ENCODE measurements at places on chromosomes 4 and X.

DNA sequence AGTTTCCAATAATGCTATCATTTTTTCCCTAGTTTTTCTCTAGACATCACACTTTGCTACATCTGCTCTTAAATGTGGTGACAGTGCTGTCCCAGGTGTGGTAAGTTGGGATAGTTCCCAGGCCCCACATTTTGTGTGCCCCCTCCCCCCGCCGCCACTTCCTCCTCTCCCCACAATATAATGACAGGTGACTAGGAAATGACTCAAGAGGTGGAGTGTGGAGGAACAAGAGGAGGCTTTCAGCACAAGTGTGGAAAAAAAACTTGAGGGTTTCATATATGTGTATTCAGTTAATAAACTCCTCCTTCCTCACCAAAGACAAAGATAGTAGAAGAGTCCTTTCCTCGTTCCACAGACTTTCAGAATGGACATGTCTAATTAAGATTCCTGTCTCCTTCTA lies 18.3 kb upstream of the IL21 start:
- DNase-seq, result no peak

DNA sequence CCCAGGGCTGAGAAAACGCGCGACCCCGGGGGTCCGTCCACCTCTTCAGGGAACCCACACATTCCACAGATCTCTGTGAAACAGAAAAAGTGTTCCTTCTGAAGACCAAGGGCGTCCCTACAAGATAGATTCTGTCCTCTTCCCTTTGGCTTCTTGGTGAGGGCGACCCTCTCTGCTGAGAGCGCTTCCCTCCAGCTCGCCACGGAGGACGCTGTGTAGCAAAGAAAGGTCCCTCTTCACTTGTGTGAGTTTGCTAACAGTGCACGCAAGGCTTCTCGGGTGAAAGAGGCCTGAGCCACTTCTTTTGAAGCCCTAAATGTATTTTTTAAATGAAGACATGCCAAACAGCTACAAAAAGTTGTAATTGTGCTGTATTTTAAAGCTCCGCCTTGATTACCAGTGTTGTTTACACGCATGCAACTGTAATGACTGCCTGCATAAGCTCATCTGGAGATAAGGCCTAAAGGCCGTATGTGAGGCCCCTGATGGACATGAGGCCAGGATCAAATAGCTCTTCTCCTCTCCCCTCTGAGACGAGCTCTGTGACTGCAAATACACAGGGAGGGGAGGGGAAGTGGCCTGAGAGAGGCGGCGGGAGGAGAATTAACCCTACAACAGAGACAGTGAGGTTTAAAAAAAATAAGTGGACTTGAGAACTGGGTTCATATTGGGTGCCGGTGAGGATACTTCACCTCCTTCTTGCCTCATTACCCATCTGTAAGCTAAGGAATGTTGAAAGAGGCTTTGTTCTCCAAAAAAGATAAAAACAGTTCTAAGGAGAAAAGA lies 95.5 kb downstream of the SOWAHB start:
- peak; percentile 79 for DNase-seq

- no peak for DNase-seq
Observed at GRCh38 chr4:73988061-73988460, at the start of gene PPBP. TSS of gene PPBP (minus strand) at chr4:73988190. CDS start at chr4:73988103, 87 bp downstream.

GRCh38 chrX:119236623-119237561 lies 807 bp downstream of the PGRMC1 start:
- peak; percentile 78 for DNase-seq

- DNase-seq, result no peak
Observed at GRCh38 chr4:133452678-133453077, 303.6 kb downstream of the PCDH10 start.

GRCh38 chr4:8672486-8672885 lies 79.9 kb downstream of the CPZ start:
- no peak for DNase-seq

DNA sequence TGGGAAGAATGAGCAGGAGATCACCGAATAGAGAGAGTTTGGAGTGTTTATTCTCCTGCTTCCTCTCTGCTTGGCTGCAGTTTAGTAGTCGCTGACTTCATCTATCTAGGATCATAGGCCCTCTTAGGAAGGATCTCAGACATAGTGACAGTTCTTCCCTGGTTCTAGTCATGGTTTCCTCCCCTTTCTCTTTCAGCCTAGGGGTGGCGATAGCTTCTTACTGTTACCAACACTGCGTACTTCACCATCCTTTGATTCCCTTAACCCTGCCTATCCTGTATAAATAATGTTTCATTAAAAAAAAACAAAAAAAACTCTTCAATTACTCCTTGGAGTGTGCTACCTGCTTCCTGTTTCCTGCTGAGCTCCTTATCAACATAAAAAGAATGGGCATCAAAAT lies 103.8 kb downstream of the DDX53 start:
- no peak for DNase-seq

DNA sequence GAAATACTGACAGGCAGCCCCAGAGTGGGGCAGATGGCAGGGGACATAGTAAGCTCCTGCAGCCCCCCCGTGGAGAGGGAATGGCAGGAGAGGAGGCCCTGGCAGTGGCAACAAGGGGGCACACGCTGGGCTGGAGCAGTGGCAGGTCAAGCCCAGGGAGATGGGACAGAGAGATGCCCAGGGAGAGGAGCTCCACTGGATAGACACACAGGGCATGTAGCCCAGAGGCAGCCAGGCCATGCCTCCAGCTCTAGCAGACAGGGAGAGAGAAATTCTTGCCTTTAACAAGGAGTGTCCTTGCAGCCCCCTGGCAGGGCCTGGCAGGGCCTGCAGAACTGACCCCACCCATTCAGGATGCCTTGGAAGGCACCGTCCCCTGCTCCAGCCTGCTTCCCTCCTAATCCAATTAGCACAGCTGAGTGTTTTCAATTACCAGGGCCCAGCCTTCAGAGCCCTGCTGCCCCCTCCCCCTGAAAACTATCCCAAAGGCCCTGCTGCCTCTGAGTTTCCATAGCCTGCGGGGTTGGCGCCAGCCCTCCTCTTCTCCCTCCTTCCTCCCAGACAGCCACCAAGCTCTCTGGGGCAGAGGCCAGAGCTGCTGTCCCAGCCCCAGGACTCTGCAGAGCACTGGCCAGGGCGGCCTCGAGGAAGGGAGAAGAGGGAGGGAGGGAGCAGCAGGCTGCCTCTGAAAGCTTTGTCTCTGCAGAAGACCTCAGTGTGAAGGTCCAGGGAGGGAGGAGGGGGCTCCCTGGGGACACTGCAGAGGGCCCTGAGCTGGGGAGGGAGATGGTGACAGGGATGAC lies 12.5 kb downstream of the L1CAM start:
- no peak for DNase-seq

DNA sequence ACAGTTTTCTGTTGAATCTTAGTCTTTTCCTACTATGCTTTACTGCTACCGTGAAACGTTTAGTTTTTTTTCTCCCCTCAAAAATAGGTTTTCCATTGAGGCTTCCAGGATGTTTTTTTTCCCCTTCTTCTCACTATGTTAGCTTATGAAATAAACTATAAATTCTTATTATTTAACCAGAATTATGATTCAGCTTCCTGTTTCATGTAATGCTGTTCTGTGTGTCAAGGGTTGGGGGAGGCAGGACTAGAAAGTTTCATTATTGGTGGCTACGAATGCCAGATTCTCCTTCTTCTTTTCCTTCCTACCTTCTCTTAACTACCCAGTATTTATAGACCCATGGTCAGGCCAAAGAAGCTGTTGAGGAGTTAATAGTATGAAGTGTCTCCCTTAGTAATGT lies 11.8 kb downstream of the CLCN5 start:
- no peak for DNase-seq

DNA sequence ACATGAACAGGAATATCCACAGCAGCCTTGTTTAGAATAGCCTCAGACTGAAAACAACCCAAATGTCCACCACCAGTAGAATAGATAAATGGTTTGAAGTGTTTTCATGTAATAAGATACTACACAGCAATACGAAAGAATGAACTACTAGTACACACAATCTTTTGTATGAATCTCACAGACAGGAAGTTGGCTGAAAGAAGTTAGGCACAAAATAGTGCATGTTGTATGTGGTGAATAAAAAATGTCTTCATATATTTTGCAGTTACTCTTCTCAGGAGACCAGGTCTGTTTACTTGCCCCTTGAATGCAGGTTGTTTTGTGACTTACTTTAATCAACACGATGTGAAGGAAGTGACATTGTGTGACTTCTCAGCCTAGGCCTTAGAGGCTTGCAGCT lies 75.9 kb upstream of the LEF1 start:
- DNase-seq, result no peak

DNA sequence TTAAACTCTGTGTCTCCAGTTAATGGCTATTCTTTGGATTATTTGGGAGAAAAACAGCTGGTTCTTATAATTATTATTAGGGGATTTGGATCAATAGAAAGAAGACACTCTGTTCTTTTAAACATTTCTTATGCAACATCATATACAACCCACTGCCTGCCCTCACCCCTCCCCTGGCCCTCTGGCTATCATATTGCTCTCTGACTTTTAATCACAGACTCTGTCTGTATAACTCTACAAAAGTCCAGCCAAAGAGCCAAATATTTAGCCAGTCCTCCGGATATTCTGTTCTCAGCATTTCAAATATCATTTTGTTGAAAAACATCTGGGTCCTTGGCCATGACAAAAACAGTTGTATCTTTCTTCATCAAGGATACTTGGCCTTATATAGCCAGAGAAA lies 19.0 kb upstream of the PACRGL start:
- DNase-seq, result no peak

DNA sequence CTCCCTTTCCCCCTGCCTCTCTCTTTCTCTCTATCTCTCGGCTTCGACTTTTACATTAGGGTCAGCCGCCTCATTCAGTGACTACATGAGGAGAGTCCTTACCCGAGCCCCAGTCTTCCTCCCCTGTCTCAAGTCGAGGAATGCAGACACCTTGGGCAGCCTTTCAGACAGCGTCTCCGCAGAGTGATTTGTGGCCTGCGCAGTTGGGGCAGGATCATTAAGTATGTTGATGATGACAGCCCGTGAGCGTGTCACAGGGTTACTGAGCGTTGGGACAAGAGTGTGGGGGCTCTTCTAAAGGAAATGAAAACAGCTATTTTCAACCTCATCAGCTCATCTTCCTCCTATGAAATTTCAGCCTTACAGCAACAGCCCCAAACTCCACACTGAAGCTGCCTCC lies 312.1 kb upstream of the GATB start:
- DNase-seq, result no peak

- DNase-seq, result peak; percentile 53
Observed at GRCh38 chrX:17521871-17522693, 147.1 kb downstream of the NHS start.

- DNase-seq, result no peak
Observed at GRCh38 chr4:78754872-78755271, 21.3 kb upstream of the BMP2K start.

DNA sequence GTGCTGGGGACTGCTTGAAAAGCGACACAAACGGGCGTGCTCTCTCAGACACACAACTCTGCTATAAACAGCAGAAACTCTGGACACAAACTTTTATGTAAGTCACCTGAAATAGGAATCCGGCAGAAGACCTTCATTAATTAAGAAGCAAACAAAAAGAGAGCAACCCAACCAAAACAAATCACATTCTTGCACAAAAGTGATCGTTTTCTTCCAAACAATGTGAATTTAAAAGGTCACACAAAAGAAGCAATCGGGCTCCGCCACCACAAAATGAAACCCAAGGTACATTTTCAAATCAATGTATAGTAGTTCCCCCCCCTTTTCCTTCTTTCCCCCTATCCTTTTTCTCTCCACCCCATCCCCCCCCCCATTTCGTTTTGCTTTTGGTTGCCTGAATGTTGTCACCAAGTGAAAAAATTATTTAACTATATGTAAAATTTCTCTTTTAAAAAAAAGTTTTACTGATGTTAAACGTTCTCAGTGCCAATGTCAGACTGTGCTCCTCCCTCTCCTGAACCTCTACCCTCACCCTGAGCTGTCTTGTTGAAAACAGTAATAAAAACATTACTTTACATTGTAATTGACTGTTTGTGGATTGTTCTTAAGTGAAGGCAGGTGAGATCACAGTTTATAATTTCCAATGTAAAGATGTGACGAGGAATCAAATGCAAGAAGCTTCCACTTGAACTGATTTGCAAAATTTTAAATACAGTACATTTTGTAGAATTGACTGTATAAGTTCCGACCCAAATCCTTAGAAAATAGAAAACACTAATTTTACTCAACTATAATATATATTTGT lies 2.4 kb downstream of the MAB21L2 start:
- DNase-seq, result no peak

DNA sequence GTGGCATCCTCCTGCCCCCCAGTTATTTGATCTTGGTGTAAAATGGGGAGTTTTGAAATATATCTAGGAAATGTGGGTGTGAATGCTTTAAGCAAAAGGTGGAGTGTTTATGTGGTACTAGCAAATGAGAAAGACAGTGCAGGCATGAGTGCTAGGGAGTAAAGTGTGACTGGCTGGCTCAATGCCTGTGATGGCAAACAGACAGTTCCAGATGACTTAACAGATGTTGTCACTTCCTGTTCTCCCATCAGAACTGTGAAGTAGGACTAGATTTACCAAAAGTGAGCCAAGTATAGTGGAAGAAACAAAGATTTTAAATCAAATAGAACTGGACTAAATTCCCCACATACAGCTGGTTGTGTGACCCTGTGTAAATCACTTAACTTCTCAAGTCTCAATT lies 8.4 kb upstream of the AMOT start:
- no peak for DNase-seq

DNA sequence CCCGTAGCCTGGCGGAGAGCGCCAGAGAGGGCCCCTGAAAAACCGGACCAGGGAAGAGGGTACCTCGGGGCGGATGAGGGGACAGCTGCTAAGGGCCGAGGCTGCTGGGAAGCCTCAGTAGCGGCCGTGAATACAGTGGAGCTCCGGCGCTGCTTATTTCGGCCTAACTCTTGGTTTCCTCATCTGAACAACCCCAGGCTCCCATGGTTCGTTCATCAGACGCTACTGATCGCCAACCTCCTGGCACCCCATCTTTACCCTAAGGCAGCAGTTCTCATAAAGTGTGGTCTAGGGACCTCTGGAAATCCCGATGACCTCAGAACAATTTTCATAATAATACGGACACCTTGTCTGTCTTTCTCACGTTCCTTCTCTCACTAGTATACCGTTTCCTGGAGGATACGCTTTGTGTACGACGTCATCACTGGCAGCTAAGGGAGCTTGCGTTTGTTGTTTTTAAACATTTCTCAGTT lies 645 bp upstream of the RAB28 start:
- peak; percentile 37 for DNase-seq

DNA sequence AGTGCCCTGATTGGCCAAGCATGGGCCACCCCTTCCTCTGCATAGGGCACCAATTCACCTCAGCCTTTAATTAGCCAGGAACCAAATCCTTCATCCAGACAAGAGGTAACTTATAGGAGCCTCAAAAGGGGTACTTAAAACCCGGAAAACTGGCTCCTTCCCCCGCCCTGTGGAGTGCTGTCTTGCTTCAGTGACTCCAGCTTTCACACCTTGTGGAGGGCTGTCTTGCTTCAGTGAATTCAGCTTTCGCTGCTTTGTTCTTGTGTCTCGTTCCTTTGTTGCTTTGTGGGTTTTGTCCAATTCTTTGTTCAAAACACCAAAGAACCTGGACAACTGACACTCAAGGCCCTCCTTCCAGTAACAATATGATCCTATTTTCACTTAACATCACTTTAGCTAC lies 82.2 kb upstream of the FRG1 start:
- DNase-seq, result no peak

All from astrocyte (in vitro differentiated cells and primary cell).